ENCODE measurements at places on chromosomes 2 and 18.
A peak's percentile ranks its signal among the peaks of the same experiment; 100 is the strongest.

- DNase-seq, result peak; percentile 39
These were observed 20.4 kb upstream of the BCL2 start for GRCh38 chr18:63339920-63340484.

GRCh38 chr18:58761241-58761969 lies 90.1 kb downstream of the MALT1 start:
- no peak for DNase-seq

- no peak for DNase-seq
These were observed 130.6 kb downstream of the FMNL2 start for GRCh38 chr2:152465541-152465940.

- no peak for DNase-seq
These were observed 130.7 kb downstream of the CCBE1 start for GRCh38 chr18:59566533-59566971.

DNA sequence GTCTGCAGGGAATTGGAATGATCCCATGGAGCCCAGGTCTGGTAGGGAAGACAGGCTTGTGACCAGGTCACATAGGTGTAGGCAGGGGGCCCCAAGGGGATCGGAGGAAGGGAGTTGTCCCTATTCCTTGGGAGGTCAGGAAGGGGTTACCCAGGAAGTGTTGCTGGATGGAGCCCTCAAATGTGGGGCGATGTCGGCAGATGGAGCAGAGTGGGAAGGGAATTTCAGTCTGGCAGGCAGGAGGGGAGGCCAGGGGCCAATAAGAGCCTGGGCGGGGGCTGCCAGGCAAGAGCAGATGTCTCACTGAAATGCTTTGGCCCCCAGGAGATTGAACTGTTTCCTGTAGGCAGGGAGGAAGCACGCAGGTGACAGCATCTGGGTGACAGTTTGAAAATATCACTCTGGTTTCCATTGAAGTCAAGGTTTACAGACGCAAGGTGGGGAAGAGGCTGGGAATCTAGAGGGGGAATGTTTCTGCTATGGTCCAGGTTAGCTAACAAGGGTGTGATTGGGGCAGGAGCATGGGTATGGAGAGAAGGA lies 81.5 kb upstream of the SMAD2 start:
- no peak for DNase-seq

GRCh38 chr2:96258166-96259022 lies 7.4 kb downstream of the TMEM127 start:
- DNase-seq, result no peak

- DNase-seq, result no peak
These were observed 163.5 kb upstream of the NT5C1B start for GRCh38 chr2:18752667-18753422.

GRCh38 chr18:70366670-70367069 lies 77.8 kb downstream of the SOCS6 start:
- DNase-seq, result no peak

- no peak for DNase-seq
These were observed 46.1 kb upstream of the PTH2R start for GRCh38 chr2:208360259-208361076.

Measured in stimulated activated naive CD8-positive, alpha-beta T cell treated with anti-CD3 and anti-CD28 coated beads, Interleukin-15, amount 100 ng/mL, for 72 hours (primary cell).